ENCODE measurements at places on chromosomes 1 and 21. TPM values are rescaled to one million over a fixed set of nuclear protein-coding genes. Genes with fewer than 3 reads are reported as not detected.

- DNase-seq, result no peak
These were observed 871 bp downstream of the PINK1 start for GRCh38 chr1:20634065-20634593.

The BRDT gene
- total RNA-seq, result not detected

The PPP1R12B gene
- 22.4 TPM for total RNA-seq

- DNase-seq, result no peak
These were observed 169.7 kb downstream of the TOMM20 start for GRCh38 chr1:234958706-234959657.

The OR2T11 gene
- not detected for total RNA-seq

DNA sequence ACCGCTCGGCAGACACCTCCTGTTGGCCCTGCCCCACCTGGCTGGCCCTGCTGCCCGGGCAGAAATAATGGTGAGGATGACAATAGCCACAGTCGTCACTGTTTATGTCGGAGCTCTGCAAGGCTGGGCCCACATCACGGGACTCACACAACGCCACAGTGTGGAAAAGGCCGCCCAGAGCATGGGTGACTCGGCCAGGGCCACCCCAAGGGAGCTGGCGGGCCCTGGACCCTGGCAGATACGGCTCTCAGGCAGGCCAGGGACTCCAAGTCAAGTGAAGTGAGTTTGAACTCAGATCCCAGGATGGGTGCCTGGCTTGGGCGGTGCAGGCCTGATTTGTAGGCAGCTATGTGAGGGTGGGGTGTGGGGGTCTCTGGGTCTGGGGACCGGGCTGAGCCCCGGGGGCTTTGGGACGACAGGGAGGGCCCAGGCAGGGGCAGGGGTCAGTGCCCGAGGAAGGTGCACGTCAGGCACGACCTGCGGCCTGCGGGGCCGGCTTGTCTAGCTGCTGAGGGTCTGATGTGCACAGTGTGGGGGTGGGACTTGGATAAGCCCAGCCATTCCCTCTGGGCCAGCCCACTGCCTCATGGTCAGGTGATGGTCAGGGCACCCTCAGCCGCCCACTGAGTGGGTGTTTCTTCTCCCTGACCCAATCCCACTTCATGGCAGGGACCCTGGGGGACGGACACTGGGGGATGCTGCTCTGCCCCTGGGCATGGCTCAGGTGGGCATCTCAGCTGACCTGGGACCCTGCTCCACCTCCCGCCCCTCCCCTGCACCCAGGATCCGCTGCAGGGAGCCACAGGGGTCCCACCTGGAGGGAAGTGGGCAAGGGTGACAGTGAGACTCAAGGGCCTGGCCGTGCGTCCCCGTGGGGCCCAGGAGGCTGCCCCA lies 1.0 kb downstream of the RNF223 start:
- DNase-seq, result no peak
